ENCODE measurements at places on chromosomes 5 and 9. TPM values are rescaled to one million over a fixed set of nuclear protein-coding genes. Genes with fewer than 3 reads are reported as not detected.

DNA sequence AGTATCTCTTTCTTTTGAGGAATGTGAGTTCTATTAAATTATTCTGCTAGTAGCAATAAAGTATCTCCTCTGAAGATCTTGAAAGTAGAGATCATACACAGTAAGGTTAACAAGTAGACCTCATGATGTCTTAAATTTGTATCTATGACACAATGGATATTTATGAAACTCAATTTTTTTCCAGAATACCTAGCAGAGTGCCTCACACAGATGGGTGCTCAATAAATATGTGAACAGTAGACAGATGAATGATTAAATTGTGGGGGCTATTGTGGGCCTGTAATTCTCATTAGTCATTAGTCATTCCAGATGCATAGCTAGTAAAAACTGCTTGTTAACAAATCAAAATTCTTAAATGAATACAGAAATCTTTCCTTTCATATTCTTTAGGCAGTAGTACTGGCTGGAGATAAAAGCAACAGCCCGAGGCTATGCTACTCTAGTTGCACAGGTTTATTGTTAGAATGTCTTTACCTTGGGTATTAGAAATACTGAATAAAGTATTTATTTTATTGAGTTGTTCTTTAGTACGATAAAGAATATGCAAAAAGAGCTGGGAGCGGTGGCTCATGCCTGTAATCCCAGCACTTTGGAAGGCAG, 22.0 kb downstream of the CHD1 start:
- no peak overlapping the region for H3K27ac ChIP-seq
- no peak overlapping the region for H3K4me3 ChIP-seq
- no peak for DNase-seq
- no peaks in the 10 kb centered on the region for H3K4me1 ChIP-seq
- H3K27me3 ChIP-seq: no peaks in the 10 kb centered on the region

FRMPD1 gene
- 0.82 TPM for total RNA-seq

- DNase-seq: no peak
- no peak overlapping the region for H3K27ac ChIP-seq
- H3K36me3 ChIP-seq: no peaks in the 10 kb centered on the region
- no peaks in the 10 kb centered on the region for H3K27me3 ChIP-seq
Measured at GRCh38 chr5:53069626-53070025, 39.9 kb downstream of the MOCS2 start.

GRCh38 chr5:52491818-52492217, 295.9 kb upstream of the ITGA1 start:
- no peaks in the 10 kb centered on the region for H3K27me3 ChIP-seq
- no peak overlapping the region for H3K27ac ChIP-seq
- no peak for DNase-seq
- H3K36me3 ChIP-seq: no peaks in the 10 kb centered on the region

SOX30 gene
- total RNA-seq: 0.89 TPM

DNA sequence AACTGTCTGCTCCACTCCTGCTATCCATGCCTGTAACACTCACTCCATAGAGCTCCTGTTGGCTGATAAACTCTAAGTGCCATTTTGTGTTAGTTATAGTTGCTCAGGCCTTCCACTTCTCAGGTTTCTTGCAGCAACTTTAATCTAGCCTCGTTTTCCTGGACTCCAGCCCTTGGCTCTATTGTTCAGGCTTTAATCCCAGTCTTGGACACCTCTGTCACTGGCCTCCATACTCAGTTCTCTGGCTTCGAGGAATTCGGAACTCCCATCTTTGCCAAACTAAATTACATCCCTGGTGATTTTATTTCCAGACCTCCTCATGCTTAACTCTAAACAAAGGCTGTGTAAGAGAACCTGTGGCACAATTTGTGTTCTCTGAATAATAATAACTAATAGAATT, 39.8 kb downstream of the EMB start:
- no peak overlapping the region for H3K4me3 ChIP-seq
- H3K36me3 ChIP-seq: no peaks in the 10 kb centered on the region
- H3K4me1 ChIP-seq: no peaks in the 10 kb centered on the region
- H3K27me3 ChIP-seq: no peaks in the 10 kb centered on the region
- DNase-seq: no peak
